ENCODE measurements at places on chromosomes 16 and 17.

DNA sequence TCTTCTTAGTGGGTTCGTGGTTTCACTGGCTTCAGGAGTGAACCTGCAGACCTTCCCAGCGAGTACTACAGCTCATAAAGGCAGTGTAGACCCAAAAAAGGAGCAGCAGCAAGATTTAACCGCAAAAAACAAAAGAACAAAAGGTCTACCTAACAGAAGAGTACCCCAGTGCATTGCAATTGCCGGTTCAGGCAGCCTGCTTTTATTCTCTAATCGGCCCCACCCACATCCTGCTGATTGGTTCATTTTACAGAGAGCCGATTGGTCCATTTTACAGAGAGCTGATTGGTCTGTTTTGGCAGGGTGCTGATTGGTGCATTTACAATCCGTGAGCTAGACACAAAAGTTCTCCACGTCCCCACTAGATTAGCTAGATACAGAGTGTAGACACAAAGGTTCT is 2.0 kb upstream of the ARRB2 start:
- DNase-seq: no peak

- no peak for DNase-seq
Observed at GRCh38 chr17:61289408-61290385, 109.9 kb upstream of the TBX2 start.

DNA sequence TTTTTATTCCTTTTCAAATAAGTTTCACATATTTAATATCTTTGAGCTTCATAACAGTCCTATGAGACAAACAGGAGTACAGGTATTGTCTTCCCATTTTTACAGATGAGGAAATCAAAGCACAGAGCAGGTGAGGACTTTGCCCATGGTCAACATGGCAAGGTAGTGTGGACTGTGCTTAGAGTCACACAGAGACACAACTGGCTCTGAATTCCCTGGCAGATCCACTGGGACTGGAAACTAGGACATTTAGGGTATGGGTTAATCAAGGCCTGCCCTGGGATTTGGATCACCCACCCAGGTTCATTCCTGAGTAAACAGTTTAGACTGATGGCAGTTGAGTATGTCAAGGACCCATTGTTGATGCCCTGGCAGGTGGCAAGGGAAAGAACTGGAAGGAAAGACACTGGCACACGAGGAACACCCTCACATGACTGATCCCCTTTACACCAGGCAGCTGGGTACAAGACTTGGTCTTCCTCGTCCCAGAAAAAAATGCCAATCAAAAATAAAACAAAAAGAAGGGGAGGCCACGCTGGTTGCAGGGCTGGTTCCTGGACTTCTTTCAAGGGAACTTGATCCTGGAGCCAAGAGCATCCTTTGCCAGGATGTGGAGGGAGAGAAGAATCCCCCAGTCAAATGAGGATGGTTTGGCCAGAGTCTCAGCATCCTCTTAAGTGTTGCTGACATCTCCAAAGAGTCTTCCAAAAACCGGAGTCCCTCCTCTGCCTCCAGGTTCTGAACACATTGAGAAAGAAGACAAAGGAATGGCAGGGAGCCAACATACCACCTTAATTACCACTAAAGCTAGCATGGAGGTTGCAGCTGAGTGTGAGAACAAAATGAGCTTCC is 34.9 kb downstream of the CHD9 start:
- DNase-seq: no peak

- DNase-seq: no peak
Observed at GRCh38 chr16:4011225-4011939, 104.9 kb downstream of the ADCY9 start.

DNA sequence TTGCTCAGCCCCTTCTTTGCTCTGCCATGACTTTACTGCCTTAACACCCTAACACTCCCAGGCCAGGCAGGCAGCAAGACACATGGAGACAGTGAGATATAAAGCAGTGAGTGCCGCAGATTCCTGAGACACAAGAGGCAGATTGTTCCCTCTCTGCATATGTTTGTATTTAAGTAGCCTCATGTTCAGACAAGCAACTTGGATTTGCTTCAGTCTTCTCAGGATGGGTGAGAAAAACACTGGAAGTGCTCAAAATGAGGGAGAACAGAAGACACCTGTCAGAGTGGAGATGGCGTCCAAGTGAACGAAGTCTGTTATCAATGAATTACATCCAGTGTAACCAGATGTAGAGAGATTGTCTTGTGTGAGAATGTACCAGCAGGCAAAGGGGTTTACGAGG is 86.8 kb downstream of the CES1 start:
- no peak for DNase-seq
